Inflammatory macrophage (primary cell): ENCODE measurements at places on chromosomes 11 and 22.

- peak; percentile 90 for DNase-seq
These were observed 15.7 kb downstream of the ZNF214 start for GRCh38 chr11:7004482-7004881.

GRCh38 chr11:76863196-76863777, 2.6 kb downstream of the ACER3 start:
- peak; percentile 97 for DNase-seq

DNA sequence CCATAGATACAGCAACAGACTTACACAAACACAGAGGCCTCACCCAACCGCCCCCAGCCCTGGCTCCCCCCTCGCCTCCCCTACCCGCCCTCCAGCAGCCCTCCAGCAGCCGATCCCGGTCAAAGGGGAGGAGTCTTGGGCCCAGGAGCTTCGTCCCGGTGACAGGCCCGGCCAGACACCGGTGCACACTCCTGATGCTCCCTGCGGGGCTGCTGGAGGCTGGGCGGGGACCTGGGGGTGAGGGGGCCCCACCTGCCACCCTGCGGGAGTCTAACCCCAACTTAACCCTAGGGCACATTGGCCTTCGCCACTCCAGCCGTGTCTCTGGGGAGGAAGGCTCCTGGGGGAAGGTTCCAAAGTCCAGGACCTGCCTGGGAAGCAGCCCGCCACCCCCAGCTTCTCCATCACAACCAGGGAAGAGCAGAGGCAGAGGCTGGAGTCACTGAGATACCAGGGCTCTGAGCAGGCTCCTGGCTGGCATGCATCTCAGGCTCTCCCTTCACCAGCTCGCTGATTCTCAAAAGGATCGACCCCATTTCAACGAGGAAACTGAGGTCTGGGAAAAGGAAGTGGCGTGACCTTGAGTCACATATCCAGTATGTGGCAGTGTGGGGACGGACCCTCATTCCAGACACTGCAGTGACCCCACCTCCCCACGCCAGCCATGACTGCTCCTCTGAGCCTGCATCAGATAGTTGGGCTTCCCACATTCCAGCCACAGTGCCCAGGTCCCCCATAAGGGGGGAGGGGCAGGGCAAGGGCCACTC, 14.4 kb downstream of the BCL9L start:
- no peak for DNase-seq

- DNase-seq = no peak
These were observed 101.4 kb upstream of the C11orf87 start for GRCh38 chr11:109320595-109320994.

DNA sequence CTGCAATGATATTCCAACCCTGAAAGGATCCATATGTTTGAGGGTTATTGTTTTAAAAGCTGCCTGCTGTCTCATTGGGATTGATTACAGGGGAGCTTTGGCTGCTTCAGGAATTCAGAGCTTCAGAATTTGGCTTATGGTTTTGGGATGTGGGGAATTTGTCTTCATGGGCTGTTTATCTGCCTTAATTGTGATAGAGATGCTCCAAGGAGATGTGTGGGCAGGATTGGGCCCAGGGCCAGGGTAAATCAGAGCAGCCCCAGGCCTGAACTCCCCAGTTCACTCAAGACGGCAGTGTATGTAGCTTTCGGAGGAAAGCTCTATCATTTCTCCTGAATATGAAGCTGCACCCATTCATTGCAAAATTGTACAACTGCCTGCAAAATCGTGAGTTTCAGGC, 88.5 kb downstream of the ALX4 start:
- no peak for DNase-seq

GRCh38 chr11:15901054-15901453, 455.3 kb downstream of the SOX6 start:
- DNase-seq = no peak

DNA sequence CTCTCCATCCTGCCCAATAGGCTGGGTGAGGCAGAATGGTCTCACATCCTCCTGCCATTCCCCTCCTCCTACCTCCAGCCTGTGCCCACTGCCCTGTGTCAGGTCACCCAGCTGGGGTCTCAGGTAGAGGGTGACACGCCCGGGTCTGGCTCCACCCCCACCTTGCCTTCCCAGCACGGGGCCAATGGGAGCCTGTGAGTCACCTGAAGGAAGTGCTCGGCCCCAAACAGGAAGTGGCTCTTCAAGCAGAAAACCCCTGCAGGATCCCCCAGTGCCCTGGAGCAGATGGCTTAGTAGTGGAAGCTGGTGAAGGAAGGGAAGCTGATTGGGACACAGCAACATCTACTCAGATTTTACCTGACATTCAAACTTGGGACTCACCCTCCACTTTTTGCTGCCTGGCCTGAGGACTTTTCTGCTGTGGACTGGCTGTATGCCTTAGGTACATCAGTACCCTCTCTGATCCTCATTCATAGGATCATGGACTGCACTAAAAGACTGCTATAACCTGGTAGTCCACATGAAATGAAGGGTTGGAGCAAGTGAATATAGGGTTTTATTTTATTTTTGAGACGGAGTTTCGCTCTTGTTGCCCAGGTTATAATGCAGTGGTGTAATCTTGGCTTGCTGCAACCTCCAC, 33.4 kb downstream of the GDPD5 start:
- peak; percentile 35 for DNase-seq

GRCh38 chr11:5304046-5304445, 2.3 kb upstream of the OR51B4 start:
- DNase-seq = no peak

DNA sequence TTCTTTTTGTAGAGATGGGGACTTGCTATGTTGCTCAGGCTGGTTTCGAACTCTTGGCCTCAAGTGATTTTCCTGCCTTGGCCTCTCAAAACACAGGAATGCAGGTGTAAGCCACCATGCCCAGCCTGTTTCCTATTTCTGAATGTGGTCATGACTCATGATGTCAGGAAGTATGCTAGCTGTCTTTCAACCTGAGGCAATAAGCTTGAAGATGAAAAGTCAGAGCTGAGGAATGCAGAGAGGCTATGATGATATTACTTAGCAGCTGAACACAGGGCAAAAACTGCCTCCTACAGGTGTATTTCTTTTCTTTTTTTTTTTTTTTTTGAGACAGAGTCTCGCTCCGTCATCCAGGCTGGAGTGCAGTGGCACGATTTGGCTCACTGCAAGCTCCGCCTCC, 9.0 kb upstream of the NUCB2 start:
- no peak for DNase-seq

GRCh38 chr11:96448225-96448624, 58.4 kb downstream of the JRKL start:
- no peak for DNase-seq

- no peak for DNase-seq
These were observed 35.7 kb upstream of the LDHA start for GRCh38 chr11:18358646-18359045.

- DNase-seq = peak; percentile 79
These were observed 3.6 kb upstream of the TBC1D22A start for GRCh38 chr22:46758867-46759290.
